Prostate gland (tissue), 2 donors: ENCODE measurements at places on chromosomes 6 and 20. TPM values are rescaled to one million over a fixed set of nuclear protein-coding genes. Genes with fewer than 3 reads are reported as not detected.

DNA sequence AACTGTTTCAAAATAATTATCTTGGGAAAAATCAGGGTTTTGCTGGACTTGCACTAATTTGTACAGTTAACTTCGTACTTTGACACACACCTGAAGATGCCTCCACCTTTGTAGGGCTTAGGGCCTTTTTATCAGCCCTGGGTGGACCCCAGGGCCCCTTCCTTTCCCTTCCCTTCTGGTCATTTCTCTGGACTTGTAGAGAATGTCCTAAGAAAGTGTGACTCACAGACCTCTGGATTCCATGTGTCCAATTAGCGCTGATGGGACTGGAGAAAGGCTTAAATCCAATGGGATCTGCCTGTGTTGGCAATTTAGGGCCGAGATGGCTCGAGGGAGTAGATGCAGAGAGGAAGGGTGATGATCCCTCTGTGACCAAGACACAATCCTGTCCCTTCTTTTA lies 9.3 kb downstream of the TRIM15 start:
- no peaks in the 10 kb centered on the region for H3K4me1 ChIP-seq
- no peak overlapping the region for H3K27ac ChIP-seq
- H3K36me3 ChIP-seq, result no peaks in the 10 kb centered on the region

GRCh38 chr6:146056506-146056905 lies 27.6 kb downstream of the GRM1 start:
- no peaks in the 10 kb centered on the region for H3K36me3 ChIP-seq
- no peaks in the 10 kb centered on the region for H3K27me3 ChIP-seq
- no peak for DNase-seq
- no peaks in the 10 kb centered on the region for H3K4me1 ChIP-seq
- no peak overlapping the region for H3K4me3 ChIP-seq
- H3K27ac ChIP-seq, result no peak overlapping the region

GRCh38 chr20:33933469-33933909 lies 60.2 kb upstream of the RALY start:
- H3K27ac ChIP-seq, result no peak overlapping the region
- H3K27me3 ChIP-seq, result no peaks in the 10 kb centered on the region
- H3K4me3 ChIP-seq, result no peak overlapping the region

- DNase-seq, result no peak
- no peaks in the 10 kb centered on the region for H3K27me3 ChIP-seq
Observed at GRCh38 chr20:23179766-23180403, 93.8 kb upstream of the CD93 start.

DNA sequence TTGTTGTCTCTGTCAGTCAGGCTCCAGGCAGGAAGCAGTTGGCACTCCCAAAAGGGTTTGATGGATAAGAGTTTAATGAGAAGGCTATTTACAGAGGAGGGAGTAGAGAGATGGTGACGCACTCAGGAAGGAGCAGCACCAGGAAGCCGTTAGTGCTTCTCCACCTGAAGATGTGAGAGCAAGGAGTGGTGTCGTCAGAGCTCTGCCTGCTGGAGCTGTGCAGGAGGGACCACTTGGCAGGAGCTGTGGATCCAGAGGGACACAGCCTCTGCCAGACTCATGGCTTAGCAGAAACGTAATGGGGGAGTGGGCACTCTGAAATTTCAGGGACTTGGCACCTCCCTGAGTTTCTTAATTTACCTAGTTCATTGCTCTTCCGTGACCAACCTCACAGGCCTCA lies 16.8 kb downstream of the DAAM2 start:
- DNase-seq, result no peak
- no peak overlapping the region for H3K27ac ChIP-seq
- H3K4me1 ChIP-seq, result no peaks in the 10 kb centered on the region
- H3K4me3 ChIP-seq, result no peak overlapping the region
- no peaks in the 10 kb centered on the region for H3K27me3 ChIP-seq
- H3K36me3 ChIP-seq, result no peaks in the 10 kb centered on the region

DNA sequence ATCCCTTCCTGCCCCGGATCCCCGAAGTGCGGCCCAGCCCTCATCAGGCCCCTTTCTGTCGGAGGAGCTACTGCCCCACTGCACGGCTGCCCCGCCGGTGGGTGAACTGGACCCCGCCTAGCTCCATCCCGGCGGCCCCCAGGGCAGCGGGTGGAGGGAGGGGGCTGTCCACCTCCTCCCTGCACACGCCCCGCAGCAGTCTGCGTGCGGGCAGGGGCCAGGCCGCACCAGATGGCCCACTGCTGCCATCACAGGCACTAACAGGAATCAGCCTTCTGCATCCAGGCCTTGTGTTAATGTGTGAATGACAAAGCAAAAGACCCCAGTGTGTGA lies 54.9 kb upstream of the UNC93A start:
- no peaks in the 10 kb centered on the region for H3K36me3 ChIP-seq
- H3K27ac ChIP-seq, result no peak overlapping the region
- no peak for DNase-seq
- H3K27me3 ChIP-seq, result peaks cover 6% of the 10 kb centered on the region
- H3K4me1 ChIP-seq, result no peaks in the 10 kb centered on the region

DNA sequence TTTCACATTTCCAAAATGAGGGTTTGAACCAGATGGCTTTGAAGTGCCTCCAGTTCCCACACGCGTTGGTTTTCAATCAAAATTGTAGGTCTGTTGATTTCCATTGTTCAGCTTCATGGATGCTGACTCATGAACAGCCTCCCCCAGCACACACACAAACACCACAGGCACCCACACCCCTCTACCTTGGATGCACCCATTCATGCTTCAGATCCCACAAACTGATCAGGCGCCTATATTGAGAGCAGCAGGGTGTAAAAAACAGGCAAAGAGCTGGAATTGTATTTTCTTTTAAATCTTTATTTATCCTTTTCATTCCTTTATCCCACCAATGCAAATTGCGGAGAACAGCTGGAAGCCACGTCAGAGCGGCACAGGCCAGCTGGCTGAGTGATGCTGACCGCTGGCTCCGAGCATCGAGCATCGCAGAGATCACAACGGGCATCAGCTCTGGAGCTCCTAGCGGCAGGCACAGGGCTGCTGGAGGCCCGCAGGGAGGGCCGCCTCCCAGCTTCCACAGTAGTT lies 29.3 kb upstream of the TBC1D7 start:
- DNase-seq, result no peak
- H3K4me1 ChIP-seq, result no peaks in the 10 kb centered on the region
- no peaks in the 10 kb centered on the region for H3K36me3 ChIP-seq
- no peak overlapping the region for H3K27ac ChIP-seq

DNA sequence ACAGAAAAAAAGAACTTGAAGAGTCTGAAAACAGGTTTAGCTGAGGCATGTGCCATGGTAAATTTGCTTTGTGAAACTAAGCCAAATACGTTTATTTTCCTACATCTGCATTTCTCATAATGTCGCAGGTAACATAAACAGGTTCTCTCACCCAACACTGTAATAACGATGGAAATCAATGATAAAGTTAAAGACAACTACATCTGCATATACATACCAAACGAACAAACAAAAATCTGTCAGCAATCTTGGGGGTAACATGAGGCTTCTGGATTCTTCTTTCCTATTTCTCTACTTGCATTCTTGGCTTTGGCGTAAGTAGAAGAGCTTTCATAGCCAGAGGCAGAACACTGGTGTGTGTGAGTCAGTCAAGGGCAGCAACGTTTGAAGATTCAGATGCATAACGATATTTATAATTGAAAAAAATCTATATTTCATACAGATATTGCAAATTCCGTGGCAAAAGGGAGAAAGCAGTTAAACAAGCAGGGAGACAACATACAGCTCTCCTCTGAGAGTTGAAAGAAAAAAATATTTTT lies 195.1 kb downstream of the EDN1 start:
- no peaks in the 10 kb centered on the region for H3K27me3 ChIP-seq
- H3K4me3 ChIP-seq, result no peak overlapping the region
- DNase-seq, result no peak
- no peak overlapping the region for H3K27ac ChIP-seq

GRCh38 chr20:39132093-39132492 lies 169.9 kb downstream of the DHX35 start:
- H3K36me3 ChIP-seq, result no peaks in the 10 kb centered on the region
- no peaks in the 10 kb centered on the region for H3K4me1 ChIP-seq
- DNase-seq, result no peak
- no peak overlapping the region for H3K27ac ChIP-seq
- H3K4me3 ChIP-seq, result no peak overlapping the region

DNA sequence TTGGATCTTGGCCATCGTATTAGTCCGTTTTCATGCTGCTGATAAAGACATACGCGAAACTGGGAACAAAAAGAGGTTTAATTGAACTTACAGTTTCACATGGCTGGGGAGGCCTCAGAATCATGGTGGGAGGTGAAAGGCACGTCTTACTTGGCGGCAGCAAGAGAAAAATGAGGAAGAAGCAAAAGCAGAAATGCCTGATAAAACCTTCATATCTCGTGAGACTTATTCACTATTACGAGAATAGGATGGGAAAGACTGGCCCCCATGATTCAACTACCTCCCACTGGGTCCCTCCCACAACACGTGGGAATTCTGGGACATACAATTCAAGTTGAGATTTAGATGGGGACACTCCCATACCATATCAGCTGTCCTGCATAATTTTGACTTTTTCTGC lies 20.1 kb upstream of the REPS1 start:
- H3K27ac ChIP-seq, result no peak overlapping the region
- no peaks in the 10 kb centered on the region for H3K4me1 ChIP-seq
- DNase-seq, result no peak
- H3K4me3 ChIP-seq, result no peak overlapping the region
- no peaks in the 10 kb centered on the region for H3K36me3 ChIP-seq

- no peak for DNase-seq
- H3K36me3 ChIP-seq, result peaks cover 19% of the 10 kb centered on the region
- H3K4me1 ChIP-seq, result no peaks in the 10 kb centered on the region
- no peaks in the 10 kb centered on the region for H3K27me3 ChIP-seq
- no peak overlapping the region for H3K27ac ChIP-seq
Observed at GRCh38 chr20:35013421-35014411, 58.0 kb downstream of the MYH7B start.

DNA sequence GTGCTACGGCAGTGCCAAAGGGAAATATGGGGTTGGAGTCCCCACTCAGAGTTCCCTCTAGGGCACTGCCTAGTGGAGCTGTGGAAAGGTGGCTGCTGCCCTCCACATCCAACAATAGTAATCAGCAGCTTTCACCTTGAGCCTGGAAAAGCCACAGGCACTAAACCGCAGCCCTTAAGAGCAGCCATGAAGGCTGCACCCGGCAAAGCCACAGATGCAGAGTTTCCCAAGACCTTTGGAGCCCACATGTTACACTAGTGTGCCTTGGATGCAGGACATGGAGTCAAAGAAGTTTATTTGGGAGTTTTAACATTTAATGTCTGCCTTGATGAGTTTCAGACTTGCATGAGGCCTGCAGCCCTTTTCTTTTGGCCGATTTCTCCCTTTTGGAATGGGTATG lies 91.4 kb upstream of the HSF2 start:
- H3K27me3 ChIP-seq, result no peaks in the 10 kb centered on the region
- H3K4me3 ChIP-seq, result no peak overlapping the region
- no peaks in the 10 kb centered on the region for H3K36me3 ChIP-seq
- DNase-seq, result no peak
- no peaks in the 10 kb centered on the region for H3K4me1 ChIP-seq

- no peak for DNase-seq
- no peaks in the 10 kb centered on the region for H3K27me3 ChIP-seq
- no peak overlapping the region for H3K4me3 ChIP-seq
- no peaks in the 10 kb centered on the region for H3K4me1 ChIP-seq
- no peak overlapping the region for H3K27ac ChIP-seq
Observed at GRCh38 chr6:37236921-37237320, 20.7 kb upstream of the TBC1D22B start.

GRCh38 chr20:36974660-36975059 lies 23.2 kb upstream of the SAMHD1 start:
- DNase-seq, result no peak
- H3K36me3 ChIP-seq, result no peaks in the 10 kb centered on the region
- H3K27me3 ChIP-seq, result no peaks in the 10 kb centered on the region

- H3K27me3 ChIP-seq, result no peaks in the 10 kb centered on the region
- H3K4me3 ChIP-seq, result no peak overlapping the region
- no peaks in the 10 kb centered on the region for H3K36me3 ChIP-seq
Observed at GRCh38 chr20:9331707-9332435, 182.5 kb upstream of the LAMP5 start.

GRCh38 chr6:101116337-101116736 lies 235.2 kb upstream of the ASCC3 start:
- no peaks in the 10 kb centered on the region for H3K27me3 ChIP-seq
- no peak for DNase-seq
- H3K4me1 ChIP-seq, result peaks cover 4% of the 10 kb centered on the region
- H3K27ac ChIP-seq, result no peak overlapping the region

- H3K27me3 ChIP-seq, result no peaks in the 10 kb centered on the region
- H3K27ac ChIP-seq, result no peak overlapping the region
- no peak for DNase-seq
Observed at GRCh38 chr6:84687431-84687830, 77.0 kb downstream of the TBX18 start.

The LRRC73 gene
- total RNA-seq, result 0.68 TPM

The RFX6 gene
- not detected for total RNA-seq

The ELMO2 gene
- total RNA-seq, result 47.7 TPM

The DNAH8 gene
- total RNA-seq, result 3.6 TPM

The CRIP3 gene
- 0.55 TPM for total RNA-seq

The FRMD1 gene
- 0.18 TPM for total RNA-seq

The CST5 gene
- total RNA-seq, result not detected

The ATP6V1G2 gene
- total RNA-seq, result 0.74 TPM

The HRH3 gene
- total RNA-seq, result 0.18 TPM
